ENCODE measurements at places on chromosomes 6 and 20.

DNA sequence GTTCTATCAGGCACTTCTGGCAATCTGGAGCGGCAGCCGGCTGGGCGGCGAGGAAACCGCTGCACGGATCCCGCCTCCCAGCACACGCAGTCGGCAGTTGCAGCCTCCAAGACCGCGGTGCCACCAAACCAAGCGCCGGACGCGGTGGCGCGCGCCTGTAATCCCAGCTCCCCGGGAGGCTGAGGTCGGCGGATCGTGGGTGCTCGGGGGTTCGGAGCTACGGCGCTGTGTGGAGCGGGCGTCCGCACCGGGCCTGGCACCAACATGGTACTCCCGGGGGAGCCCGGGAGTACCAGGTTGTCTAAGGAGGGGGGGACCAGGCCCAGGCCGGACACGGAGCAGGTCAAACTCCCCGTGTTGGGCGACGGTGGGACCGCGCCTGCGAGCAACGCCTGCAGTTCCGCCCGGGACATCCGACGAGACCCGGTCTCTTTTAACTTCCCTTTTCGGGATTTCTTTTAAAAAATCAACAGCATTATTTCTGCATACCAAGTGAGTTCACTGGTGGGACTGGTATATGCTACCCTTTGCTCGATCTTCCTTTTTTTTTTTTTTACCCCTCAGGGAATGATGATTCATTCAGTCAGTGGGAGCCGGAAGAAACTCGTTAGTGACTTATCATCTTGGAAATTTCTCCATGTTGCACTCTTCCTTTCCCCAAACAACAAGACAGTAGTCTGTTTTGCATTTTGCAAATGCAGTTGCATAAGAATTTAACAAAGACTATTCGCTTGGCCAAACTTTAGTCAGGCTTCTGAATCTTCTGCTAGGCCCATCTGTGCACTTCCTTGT, 27.6 kb downstream of the ZNF311 start:
- peak; percentile 51 for DNase-seq

DNA sequence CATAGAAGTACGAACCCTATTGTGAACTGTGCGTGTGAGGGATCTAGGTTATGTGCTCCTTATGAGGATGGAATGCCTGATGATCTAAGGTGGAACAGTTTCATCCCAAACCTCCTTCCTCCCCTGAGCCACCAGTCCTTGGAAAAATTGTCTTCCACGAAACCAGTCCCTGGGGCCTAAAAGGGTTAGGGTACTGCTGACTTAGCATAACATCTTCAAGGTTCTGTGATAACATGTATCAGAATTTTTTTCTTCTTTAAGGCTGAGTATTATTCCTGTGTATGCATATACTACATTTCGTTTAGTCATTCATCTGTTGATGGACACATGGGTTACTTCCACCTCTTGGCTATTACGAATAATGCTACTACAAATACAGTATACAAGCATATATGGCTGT, 80.2 kb downstream of the TSHZ2 start:
- no peak for DNase-seq

DNA sequence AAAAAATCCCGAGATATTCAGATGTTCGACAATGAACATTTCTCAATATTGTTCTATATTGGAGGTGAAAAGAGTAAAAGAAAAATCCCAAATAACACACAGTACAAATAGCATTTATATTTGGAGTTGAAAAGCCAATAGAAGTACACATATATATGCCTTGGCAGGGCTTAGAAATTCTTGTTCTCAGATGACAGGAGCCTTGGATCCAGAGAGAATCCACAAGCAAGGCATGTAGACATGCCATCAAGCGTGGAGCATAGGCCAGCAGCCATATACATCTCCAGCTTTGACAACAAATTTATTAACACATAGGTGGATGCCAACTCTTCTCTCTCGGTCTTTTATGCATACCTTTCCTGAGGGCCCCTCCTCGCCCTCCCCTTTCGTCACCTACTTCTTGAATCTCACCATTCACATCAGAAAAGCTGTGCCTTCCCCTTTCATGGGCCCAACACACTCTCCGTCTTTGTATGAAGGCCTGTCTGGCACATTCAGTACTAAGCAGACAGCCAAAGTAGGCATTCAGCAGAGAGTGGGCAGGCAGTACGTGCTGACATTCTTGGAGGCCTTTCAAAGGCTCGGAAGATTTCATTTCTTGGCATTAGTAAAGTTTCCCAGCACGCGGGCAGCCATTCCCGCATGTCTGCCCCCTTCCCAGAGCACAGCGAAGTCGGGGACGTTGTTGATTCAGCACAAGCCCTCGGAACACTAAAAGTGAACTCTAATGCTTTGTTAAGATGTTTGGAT, 18.2 kb downstream of the NEDD9 start:
- DNase-seq, result no peak

DNA sequence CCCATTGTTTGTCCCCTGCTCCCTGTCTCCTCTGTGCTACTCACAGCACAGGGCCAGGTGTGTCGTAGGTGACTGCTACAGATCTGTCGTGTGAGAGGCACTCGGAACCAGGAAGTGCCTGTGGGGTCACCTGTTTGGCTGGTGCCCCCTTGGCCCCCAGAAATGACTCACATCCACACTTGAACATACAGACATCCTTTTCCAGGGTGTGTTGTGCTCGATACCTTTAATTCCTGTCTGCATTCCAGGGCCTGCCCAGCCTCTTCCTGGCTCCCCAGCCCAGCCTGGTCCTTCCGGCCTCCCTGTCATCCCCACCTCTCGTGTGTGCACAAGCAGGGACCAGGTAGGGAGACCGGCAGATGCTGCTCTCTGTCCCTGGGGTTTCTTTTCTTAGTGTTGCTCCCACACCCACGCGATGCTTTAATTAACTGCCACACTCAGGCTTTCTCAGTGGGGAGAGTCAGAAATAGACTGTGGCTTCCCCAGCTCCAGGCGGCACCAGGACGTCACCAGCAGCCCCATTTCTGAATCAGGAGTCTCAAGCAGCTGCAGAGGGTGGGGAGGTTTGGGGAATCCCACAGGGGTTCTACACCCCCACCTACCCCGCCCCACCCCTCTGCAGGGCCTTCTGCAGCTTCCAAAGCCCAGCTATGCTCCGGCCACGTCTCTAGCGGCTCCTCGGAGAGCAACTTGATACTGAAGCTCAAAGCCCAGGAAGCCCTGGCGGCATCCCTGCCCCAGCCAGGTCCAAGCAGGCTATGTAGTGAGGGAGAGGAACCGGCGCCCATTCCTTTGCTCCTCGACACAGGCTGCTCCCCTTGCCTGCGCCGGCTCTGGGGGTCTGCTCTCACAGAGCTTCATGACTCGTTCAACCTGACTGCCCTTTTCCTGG, 102.2 kb downstream of the SYCP2 start:
- DNase-seq, result no peak

DNA sequence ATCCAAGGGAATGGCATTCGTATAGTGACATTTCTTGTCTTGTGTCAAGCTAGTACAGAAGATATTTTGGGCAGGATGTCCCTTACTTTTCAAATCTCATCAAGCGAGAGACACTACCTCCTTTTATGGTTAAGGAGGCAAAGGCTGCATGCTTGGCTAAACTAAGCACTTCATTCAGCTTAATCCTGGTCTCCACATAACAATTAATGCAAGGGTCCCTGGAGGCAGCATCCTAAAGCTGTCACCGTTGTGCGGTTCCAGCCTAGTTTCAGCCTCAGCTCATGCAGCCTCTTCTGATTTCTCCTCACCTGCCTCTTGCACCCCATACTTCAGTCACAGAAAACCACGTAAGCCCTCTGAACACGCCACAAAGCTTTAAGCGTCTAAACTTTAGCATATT, 67.1 kb upstream of the SLC22A23 start:
- no peak for DNase-seq

- DNase-seq, result no peak
These were observed 24.2 kb downstream of the CGA start for GRCh38 chr6:87070741-87071140.

DNA sequence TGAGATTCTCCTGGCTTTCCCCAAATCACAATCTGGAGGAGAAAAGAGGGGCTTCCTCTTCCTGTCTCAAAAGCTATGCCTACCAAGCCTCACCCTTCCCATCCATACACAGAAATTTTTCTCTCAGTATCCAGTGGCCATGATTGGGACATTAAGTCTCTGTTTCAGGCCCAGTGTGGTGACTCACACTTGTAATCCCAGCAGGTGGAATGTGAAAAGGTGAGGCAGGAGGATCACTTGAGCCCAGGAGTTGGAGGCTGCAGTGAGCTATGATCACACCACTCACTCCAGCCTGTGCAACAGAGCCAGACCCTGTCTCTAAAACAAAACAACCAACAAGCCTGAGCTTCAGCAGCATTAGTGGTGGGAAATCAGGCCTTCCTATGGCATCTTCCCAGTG, 210.0 kb downstream of the OGFRL1 start:
- no peak for DNase-seq

GRCh38 chr6:4812068-4812467, 35.9 kb downstream of the CDYL start:
- no peak for DNase-seq

- DNase-seq, result no peak
These were observed 27.9 kb downstream of the MANBAL start for GRCh38 chr20:37317316-37317715.

DNA sequence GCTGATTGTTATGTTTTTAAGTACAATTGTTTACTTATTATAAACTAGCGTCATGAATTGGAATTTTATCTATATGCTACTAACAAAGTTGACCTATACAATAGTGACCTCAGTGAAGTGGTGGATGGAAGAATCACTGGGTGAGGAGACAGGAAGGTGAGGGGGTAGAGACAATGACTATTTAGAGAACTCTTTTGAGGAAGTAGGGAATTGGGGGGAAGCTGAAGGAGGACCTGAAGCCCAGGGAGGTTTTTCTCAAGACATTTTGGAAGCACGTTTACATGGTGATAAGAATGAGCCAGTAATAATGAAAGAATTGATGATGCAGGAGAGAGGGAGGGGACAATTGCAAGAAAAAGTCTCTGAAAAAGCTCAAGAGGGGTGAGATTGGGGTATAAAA, 96.4 kb downstream of the RPS12 start:
- DNase-seq, result no peak

- DNase-seq, result peak; percentile 60
These were observed 46.2 kb downstream of the SLC22A23 start for GRCh38 chr6:3410385-3411360.

GRCh38 chr6:107753778-107754177, 70.3 kb downstream of the SCML4 start:
- no peak for DNase-seq

DNA sequence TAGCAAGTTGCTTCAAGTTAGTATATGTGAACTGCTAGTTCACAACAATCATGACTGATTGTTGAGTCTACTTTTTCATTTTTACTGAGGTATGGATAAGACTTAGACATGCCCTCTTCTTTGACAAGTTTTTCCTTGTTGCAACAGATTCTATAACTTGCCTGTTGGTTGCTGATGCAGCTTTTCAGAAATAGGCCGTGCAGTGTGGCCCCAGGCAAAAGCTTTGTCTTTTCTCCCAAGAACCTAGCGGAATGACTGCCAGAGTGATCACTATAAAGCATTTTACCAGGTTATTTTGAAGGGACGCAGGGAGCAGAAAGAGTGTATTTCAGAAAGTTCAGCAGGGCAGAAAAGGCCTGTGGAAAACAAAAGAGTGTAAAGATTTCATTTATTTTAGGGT, 16.0 kb downstream of the HECA start:
- DNase-seq, result no peak

GRCh38 chr6:127195833-127196232, 70.8 kb upstream of the RNF146 start:
- DNase-seq, result no peak

DNA sequence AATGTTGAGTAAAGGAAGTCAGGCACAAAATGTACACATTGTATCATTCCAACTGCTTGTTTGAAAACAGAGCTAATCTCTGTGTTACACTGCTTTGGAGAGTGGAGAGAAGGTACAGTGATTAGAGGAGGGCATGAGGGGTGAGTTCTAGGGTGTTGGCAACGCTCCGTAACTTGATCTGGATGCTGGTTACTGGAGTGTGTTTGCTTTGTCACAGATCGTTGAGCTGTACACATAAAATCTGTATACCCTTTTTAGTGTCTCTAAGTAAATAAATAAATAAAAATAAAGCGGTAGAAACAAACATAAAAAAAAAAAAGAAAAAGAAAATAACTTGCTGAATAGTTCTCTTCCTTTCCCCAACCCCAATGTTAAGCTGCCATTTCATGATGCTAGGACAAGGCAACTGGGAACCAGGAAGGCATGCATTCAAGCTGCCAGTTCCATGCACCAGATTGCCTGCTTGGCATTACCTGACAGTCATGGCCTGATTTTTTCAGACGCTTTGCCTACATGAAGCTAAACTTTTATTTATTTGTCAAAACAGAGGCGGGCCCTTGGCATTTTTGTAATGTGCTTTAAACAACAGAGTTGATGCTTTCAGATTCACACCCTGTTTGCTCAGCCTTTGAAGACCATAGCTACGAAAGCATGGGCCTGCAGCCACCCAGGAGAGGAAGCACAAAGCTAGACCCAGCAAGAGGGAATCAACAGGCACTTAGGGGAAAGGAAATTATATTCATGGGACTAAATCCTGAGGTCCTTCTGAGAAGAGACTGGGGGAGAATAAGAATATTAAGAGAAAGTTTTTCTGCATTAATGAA, 21.2 kb downstream of the TNFRSF21 start:
- no peak for DNase-seq

DNA sequence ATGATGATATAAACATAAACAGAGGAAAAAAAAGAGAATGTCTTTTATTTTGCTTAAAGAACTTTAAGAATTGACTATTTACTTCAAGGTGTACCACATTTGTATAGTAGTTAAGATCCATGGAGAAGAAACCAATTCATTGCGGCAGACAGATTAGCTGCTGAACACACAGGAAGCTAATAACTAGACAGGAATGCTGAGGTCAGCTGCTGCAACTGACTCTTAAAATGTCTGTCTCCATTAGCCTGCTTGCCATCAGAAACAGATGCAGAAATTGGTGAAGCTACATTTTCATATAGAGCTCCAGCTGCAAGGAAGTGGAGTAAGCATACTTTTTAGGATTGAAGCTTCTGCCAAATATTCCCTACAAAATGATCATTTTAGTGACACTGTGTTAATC, 939.5 kb downstream of the EPHA7 start:
- no peak for DNase-seq

GRCh38 chr6:158771399-158772152, 47.6 kb downstream of the EZR start:
- DNase-seq, result no peak

DNA sequence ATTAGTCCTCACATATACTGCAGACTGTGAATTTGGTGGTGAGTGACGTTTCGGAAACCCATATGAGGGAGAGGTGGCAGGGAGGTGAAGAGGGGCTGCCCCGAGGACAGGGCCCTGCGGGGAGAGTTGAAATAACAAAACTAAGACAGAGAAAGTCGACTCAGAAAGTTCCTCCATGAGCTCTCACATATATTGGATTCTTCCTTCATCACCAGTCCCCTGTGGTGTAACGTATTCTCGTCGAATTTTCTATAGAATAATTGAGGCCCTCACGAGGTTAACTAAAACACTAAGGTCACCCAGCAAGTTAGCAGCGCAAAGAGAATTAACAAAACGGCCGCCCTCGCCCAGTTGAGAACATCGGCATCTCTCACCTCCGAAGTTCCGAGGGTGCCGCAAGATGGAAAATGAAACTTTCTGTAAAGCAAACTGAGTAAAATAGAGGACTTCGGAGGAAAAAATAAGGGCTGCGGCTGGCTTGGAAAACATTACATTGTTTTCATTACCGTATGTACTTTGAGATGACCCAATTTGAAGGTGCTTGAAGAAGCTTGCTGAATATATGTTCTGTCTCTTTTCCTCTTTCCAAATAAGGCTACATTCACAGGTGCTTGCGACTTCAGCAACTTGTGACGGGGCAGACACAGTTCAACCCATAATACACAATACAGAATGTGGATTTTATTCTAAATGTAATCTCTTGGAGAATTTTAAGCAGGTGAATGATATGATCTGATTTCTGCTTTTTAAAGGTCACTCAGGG, 490.9 kb upstream of the JARID2 start:
- peak; percentile 94 for DNase-seq

All from activated CD4-positive, alpha-beta T cell treated with anti-CD3 and anti-CD28 coated beads, Interleukin-10, Interleukin-2, amounts not matched to agents 100 ng/mL and 50 ng/mL, durations not matched to agents 16 hours and 8 hours (primary cell).